Foreskin fibroblast (primary cell): ENCODE measurements at places on chromosomes 11 and 22.

DNA sequence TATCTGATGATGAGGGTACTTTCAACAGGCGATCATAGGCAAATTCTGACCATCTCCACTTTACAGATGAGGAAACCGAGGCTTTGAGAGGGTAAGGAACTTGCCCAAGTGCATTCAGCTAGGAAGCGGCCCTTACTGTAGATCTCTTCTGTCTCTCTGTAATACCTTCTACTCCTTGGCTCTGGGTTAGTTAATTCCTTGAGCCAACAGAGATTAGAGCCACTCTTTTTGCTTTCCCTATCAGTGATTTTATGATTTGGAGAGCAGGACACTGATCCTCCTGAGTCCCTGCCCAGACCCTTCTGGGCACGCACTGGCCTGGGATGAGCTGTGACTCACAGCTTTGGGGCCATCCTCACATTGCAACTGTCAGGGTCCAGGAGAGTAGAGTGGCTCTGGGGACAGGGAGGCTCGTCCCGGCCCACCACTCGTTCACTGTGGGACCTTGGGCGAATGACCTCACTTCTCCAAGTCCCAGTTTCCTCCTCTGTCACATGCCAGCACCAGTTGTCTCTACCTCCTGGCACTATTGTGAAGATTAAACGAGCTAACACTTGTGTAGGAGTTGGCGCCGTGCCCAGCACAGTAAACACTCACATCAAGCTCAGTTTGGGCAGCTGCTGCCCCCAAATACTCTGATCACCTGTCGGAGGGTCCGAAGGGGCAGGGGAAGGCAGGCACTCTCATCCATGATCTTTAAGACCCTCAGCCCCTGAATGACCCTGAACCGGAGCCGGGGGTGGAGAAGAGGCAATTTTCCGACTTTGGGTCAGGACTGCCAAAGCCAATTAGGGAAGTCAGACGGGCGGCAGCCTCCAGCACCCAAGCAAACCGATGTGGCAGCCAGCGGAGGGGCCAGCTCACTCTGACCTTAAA is 235.0 kb downstream of the MIAT start:
- DNase-seq, result peak; percentile 11

DNA sequence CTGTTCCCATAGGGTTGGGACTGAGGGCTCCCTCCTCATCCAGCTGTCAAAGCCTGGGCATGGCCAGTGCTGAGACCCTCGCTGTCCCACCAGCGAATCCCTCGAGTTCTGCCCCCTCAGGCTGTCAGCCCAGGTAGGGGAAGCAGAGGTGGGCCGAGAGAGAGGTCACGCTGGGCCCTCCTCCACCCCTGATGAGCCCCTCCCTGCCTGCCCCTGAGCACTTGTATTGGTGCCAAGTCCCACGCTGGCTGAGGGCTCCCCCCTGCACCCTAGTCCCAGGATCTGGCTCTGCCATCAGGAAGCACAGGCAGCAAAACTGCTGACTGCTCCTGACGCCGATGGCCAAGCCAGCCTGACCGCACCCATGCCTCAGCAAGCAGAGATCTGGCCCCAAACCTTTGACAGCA is 3.3 kb downstream of the PRR33 start:
- DNase-seq, result no peak

DNA sequence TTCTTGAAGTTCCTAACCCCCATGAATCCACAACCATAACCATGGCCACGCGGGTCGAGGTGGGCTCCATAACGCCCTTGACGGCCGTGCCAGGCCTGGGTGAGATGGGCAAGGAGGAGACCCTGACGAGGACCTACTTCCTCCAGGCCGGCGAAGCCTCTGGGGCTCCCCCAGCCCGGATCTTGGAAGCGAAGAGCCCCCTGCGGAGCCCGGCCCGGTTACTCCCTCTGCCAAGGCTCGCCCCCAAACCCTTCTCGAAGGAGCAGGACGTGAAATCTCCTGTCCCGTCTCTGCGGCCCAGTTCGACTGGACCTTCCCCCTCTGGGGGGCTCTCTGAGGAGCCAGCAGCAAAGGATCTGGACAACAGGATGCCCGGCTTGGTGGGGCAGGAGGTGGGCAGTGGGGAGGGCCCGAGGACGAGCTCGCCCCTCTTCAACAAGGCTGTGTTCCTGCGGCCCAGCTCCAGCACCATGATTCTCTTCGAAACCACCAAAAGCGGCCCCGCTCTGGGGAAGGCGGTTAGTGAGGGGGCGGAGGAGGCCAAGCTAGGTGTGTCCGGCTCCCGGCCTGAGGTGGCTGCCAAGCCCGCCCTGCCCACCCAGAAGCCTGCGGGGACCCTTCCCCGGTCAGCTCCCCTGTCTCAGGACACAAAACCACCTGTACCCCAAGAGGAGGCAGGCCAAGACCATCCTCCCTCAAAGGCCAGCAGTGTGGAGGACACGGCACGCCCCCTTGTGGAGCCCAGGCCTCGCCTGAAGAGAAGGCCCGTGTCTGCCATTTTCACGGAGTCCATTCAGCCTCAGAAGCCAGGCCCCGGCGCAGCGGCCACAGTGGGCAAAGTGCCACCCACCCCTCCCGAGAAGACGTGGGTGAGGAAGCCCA is 75.7 kb downstream of the KIAA1671 start:
- no peak for DNase-seq

GRCh38 chr11:959608-960007 is 33.9 kb downstream of the AP2A2 start:
- no peak for DNase-seq

DNA sequence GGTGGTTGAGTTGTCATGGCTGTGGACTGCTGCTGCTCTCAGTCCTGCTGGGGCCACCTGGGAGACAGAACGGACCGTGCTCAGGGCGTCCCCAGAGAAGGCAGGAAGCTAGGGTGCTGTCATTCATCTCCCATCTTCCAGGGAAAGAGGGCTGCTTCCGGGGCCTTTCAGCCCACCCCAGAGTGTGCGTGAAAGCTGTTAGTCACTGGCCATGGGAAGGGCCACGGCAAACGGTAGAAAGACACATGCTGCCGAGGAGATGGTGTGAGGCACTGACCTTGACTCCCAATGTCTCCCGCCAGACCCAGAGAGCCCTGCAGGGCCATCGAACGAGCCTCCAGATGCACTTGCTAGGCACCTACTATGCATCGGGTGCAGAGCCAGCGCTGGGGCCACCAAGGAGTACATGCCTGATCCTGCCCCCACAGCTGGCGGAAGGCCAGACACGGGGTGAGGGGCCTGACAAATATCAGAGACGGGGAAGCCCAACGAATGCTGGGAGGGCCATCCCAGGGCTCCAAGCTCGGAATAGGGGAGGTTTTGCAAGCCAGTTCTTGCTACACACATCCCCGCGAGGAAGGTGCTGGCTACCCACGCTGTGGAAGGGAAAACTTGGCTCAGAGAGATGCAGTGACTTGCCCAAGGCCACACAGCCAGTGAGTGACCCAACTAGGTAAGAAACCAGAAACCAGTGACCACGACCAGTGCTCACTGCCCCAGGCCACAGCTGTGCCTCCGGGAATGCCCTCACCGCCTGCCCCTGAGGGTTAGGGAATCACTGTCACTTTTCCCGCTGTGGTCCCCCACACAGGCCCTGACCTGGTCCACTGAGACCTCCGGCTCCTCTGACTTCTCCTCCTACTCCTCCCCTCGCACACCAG is 10.1 kb downstream of the RAC2 start:
- no peak for DNase-seq

DNA sequence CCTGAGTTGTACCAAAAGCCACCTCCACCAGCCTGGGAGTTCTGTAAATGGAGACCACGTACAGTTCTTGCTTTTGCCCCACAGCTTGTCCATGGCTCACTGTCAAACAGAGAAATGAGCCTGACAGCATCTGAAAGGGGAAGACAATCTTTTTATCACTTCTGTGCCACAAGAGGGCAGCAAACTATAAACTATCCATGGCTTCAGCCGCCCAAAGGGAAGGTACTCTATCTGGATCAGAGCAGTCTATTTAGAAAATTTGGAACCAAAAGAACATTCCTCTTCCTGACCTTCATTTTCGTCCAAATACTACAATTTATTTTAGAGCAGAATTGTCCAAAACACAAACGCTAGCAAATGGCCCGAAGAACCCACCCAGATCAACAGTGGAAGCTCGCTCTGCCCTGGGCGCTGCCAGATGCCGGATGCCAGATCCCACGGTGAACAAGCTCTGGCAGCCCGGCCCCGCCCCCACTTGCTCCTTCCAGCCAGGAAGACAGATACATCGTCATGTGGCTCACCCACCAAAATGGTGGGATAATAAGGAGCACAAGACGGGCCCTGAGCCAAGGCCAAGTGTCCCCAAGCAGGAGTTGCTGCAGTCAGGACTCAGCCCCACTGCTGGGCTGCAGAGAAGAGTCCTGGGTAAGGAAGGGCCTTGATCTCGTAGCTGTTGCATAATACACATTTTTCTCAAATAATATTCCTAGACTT is 23.9 kb upstream of the SCGB1A1 start:
- DNase-seq, result peak; percentile 91

DNA sequence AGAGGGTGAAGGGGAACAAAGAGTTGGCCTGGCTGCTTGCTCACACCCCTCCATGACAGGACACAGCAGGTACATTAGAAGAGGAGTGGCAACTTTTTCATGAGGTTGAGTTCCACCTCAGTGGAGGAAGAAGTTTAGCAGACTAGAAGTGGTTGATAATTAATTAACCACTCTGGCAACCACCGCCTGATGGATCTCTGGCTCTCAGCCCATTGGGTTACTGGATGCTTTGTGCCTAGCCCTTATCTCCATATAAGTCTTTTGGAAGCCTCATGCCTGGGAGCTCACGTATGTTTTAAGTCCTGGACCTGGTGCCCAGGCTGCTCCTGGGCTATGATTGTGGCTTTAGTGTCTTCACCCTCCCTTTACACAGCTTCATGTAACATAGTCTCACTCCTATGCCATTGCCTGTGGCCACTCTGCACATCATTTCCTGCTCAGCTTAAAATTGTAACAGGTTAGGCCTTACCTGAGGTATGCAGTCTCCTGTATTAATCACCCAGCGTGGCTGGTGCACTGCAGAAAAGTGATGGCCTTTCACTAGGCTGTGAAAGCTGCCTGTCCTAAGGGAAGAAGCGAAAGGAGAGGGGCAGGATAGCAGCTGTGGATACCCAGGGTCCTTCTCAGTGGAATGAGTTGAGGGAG is 72.7 kb upstream of the CRTAM start:
- no peak for DNase-seq

GRCh38 chr11:78688460-78688859 is 113.8 kb upstream of the NARS2 start:
- DNase-seq, result no peak

DNA sequence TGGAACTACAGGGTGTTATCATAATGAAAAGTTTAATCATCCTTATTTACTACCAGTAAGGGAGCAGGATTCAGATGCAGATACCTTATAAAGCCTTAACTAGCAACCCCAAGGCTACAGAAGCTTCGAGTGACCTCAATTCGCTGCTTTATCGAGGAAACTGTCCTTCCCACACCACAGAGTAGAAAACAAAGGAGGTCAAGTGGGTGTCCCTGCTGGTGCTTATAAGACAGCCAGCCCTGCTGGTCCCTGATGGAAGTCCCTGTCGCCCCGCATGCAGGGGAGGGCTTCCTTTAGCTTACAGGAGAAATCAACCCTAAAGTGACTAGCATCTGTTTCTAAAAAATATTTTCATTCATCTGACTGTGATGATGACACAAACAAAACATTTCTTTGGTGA is 7.3 kb downstream of the MN1 start:
- no peak for DNase-seq

DNA sequence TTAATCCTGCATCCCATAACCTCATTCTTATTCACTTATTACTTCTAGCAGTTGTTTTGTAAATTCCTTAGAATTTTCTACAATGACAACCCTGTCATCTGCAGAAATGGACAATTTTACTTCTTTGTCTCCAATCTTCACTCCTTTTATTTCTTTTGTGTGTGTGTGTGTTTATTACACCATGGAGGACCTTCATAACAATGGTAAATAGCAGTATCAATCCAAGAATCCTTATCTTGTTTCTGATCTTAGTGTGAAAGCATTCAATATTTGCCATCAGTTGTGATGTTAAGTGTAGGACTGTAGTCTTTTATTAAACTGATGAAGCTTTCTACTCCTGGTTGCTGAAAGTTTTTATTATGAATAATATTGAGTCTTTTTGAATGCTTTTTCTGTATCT is 109.1 kb downstream of the MPPED2 start:
- no peak for DNase-seq

DNA sequence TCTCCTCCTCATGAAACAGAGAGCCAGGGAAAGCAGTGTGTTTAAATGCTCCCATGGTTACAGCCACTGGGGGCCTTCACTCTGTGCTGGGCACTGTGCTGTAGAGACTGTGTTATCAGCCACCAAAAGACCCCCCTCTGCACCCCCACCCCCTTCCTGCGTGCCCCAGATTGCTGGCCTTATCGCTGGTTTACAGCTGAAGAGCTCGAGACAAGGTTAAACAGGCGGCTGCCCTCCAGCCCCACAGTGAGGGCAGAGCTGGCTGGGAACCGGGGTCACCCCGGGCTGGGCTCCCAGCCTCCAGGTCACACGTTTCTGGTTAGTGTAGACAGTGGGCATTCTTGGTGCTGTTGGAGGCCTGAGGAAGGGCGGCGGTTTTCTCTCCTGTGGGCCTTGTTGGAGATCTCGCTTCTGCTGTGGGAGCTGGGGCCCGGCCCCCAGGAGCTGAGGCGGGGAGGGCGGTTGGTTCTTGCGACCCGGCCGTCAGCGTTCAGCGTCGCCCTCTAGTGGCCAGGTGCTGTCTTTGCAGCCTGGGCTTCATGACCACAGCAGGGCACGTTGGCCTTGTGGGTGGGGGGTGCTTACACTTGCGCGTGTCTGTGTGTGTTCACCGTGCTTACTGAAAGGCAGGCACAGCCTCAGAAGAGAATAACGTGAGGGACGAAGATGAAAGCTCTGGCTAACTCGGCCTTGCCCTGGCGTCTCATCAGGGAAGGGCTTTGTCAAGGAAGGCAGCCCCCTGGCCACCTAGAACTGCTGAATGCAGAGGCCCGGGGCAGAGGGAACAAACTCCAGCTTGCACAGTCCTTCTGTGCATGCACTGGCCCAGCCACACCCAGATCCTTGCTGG is 40.8 kb downstream of the TBC1D22A start:
- no peak for DNase-seq

DNA sequence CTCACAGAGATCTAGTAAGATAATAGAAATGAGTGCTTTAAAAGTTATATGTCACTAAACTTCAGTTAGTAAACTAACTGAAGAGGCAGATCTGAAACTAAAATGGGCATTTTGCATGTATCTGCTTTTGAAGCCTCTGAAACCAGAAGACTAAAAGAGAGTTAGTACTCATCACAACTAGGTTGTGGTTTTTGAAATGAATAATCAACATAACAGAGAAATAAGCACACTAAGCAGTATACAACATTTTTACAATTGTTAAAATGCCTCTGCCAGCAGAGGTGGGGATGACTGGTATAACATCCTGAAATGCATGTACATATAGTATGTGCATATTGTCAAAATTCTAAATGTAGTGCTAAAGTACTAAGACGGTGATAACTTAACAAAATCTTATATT is 564.5 kb downstream of the DLG2 start:
- DNase-seq, result no peak

- no peak for DNase-seq
Observed at GRCh38 chr11:30876663-30877396, 290.7 kb upstream of the MPPED2 start.
